Activated naive CD8-positive, alpha-beta T cell treated with anti-CD3 and anti-CD28 coated beads for 36 hours (primary cell): ENCODE measurements at places on chromosomes 4 and X. TPM values are rescaled to one million over a fixed set of nuclear protein-coding genes. Genes with fewer than 3 reads are reported as not detected.

Gene GABRE
- not detected for total RNA-seq

Gene SORCS2
- not detected for total RNA-seq

Gene PRKG2
- total RNA-seq = 0.58 TPM

Gene UGT2B15
- total RNA-seq = not detected

Gene GAB3
- total RNA-seq = 2.5 TPM

Gene DDX53
- total RNA-seq = not detected

Gene PRRG3
- total RNA-seq = not detected

Gene CETN2
- total RNA-seq = 10.2 TPM

DNA sequence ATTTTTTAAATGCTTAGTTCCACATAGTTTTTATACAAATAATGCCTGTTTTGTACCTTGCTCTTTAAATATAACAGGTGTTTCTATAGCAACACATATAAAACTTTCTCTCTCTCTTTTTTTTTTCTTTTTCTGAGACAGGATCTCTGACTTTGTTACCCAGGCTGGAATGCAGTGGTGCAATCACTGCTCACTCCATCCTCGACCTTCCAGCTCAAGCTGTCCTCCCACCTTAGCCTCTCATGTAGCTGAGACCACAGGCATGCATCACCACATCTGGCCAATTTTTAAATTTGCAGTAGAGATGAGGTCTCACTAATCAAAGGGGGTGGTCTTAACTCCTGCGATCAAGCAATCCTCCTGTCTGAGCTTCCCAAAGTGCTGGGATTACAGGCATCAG lies 18.3 kb upstream of the SULT1E1 start:
- no peak for DNase-seq

DNA sequence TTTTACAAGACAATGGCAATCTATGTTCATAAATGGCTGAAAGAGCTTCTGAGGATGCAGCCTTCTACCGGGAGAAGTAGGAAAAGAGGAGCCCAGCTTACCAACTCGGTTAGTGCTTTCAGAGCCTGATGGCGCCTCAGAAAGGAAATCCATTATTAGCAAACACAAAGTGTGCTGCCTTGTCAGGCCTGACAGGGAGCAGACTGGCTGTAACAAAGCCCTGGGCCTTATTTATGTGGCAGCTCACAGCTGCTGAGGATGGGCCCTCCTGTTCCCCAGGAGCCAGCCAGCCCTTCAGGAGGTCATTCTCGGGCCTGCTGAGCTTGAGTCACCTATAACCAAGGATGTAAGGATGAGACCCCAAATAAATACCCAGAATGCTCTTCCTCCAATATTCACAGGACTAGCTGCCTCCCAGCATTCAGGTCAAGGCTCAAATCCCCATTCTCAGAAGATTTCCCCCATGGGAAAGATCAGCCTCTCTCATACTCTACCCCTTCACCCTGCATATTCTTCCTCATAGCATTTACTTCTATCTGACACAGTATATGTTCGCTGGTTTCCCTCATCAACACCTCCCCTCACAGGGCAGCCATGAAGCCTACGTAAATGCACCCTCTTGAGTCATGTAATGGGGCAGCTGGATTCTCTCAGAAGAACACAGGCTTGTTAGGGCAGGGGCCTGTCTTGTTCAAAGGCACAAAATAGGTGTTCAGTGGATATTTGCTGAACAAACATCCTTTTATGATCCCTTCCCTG lies 227.0 kb upstream of the RASGEF1B start:
- DNase-seq = no peak

GRCh38 chrX:3806630-3807029 lies 93.2 kb upstream of the PRKX start:
- DNase-seq = no peak

DNA sequence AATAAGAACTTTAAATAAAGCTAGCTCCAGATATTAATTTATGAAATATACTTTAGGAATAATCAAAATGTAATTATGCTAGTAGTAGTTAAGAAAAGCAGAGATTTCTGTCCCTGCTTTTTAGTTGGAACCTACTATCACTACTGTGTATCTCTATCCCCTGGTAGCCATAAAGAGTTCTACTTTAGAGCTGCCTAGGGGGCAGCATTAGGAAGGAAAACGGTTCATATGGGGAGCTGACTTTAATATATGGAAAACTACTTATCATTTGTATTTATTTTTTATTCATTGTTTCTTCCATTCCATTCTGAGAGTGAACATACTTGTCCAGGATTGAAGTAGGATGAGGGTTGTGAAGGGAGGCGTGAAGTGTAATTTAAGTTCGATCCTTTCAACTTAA lies 40.9 kb downstream of the CPEB2 start:
- no peak for DNase-seq

- no peak for DNase-seq
Observed at GRCh38 chrX:4450177-4450576, 736.7 kb upstream of the PRKX start.

GRCh38 chr4:54566608-54567007 lies 91.1 kb upstream of the KIT start:
- DNase-seq = no peak

- no peak for DNase-seq
Observed at GRCh38 chr4:39367166-39367565, 1.0 kb upstream of the RFC1 start.
